AG08396 (cell line): ENCODE measurements at places on chromosomes 12 and 14.

DNA sequence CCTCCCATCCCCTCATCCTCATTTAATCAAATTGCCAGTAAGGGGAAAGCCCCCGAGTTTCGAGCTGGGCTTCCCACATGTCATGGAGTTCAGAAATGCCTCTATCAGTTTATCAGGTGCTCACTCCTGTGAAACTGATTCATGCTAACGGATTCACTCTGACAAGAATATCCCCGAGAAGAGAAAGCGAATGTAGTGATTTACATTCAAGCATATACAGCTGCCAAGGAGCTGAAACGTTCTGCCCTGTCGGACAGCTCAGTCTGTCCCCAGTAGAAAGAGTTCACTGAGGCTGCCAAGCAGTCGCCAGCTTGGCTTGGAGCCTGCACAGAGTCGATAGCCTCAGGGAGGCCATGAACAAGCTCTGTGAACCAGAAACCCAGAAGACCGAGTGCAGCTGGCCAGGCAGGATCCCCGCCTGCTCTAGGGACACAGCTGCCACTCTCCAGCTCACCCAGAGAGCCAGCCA lies 88.4 kb downstream of the TMCC3 start:
- DNase-seq: no peak

DNA sequence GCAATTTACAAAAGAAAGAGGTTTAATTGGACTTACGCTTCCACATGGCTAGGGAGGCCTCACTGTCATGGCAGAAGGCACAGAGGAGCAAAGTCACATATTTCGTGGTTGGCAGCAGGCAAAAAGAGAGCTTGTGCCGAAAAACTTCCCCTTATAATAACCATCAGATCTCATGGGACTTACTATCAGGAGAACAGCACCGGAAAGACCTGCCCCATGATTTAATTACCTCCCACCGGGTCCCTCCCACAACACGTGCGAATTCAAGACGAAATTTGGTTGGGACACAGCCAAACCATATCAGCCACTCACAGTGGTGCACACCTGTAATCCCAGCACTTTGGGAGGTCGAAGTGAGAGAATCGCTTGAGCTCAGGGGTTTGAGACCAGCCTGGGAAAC lies 68.5 kb downstream of the FBXL14 start:
- no peak for DNase-seq

GRCh38 chr12:49518914-49519573 lies 19.8 kb upstream of the KCNH3 start:
- peak; percentile 46 for DNase-seq

DNA sequence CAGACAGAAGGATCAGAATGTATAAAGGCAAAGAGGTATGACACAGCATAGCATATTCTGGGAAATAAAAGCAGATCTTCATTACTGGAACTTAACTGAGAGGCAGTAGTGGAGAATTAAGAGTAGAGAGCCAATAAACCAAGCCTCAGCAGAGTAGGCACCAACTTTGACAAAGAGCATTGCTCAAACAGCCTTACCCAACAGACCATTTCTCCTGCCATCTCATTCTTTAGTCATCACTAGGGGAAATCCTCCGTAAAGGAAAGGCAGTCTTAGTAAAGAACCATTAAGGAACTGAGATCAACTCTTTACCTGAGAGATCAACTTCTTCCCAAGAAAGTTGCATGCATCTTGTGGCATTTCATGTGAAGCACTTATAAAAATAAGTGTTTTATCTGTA lies 36.6 kb downstream of the SENP1 start:
- no peak for DNase-seq

DNA sequence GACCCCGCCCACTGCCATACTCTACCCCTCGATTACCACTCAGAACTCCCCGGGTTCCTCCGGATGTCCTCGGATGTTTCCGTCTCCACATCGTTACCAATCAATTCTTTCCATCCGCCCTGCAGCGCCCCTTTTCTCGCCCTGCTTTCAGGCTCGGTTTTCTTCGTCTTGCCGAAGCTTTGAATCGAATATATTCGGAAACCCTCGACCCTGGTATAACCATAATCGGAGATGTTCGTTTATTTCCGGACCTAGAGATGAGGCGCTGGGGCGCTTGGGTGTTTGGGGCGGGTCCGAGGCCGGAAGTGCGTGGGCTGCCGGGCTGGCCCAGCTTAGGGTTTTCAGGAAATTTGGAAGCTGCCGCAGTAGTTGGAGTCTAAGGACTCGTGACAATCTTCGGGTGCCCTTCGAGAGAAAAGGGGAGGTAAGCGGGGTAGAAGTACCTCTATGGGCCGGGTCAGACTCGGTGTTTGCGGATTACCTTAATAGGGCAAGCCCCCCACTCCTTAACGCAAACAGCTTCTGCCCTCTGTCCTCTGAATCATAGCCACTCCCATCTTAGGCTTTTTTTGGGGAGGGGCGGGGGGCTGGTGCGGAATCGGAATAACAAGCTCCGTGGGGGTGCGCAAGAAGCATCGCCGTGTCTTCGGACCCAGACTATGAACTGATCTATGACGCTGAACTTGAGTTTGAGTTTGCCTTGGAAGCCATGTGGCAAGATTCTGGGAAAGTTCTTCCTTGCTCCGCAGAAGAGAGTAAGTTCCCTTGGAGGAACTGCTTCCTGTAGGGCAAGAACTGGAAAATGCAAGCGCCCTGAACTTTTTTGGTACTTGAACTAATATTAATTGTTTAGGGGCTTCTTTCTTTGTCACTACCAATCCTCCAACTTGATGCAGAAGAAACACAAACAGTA lies at the start of gene C14orf119:
TSS of gene C14orf119 (plus strand) at position 310 of the 913 bp plus-strand sequence. CDS start 2,154 bp downstream, outside the sequence.
- DNase-seq: peak; percentile 98

GRCh38 chr14:68979722-68980451 lies 785 bp upstream of the ACTN1 start:
- peak; percentile 57 for DNase-seq

GRCh38 chr14:94103554-94104150 lies 6.9 kb upstream of the IFI27 start:
- DNase-seq: no peak

DNA sequence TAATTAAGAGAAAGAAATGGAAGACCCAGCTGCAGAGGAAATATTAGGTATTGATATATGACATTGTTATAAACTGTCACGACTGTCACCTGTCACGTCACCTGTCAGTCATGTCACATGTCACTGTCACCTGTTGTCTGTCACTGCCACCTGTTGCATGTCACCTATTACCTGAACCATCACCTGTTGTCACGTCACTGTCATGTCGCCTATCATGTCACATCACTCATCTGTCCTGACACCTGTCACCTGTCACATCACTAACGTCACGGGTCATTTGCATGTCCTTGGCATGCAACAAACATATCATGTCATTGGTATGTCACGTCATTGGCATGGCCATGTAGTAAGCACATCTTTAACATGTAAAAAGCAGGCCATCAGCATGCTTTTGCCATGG lies 26.6 kb upstream of the TESC start:
- DNase-seq: no peak

DNA sequence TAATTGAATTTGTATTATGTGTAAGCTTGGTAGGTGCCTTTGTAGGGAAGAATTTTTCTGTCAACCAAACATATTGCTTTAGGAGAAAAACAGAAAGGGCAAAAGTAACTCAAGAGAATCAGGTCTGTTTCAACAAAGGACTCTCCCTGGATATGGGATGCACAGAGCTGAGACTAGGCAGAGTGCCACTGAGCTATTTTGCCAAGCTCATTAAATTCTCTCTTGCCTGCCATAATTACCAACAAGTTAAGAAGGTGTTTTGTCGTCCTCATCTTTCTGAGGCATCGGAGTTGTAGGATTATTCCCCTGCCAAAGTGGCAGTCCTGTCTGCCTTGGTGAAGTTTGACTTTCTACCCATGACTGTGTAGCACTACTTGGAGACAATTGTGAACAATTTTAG lies 438.9 kb upstream of the SEL1L start:
- DNase-seq: no peak

DNA sequence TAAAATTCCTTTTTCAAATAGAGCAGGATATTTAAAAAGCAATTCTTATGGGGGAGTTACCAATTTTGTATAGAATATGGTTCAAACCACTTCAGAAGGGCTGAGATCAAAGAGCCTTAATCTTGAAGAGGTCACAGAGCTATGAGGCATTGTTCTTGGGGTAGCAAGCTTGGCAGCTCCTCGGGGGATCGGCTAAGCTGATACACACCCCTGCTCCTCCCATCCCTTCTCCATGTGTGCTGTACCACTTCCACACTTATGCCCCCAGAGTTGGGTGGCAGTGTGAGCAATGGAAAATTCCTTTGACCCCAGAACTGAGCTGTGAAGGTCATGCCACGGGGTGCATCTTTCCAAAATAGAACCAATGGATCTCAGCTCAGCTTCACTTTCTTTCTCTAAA lies 15.0 kb upstream of the TMEM30B start:
- DNase-seq: no peak

- no peak for DNase-seq
Observed at GRCh38 chr12:71186571-71187288, 28.9 kb upstream of the TSPAN8 start.

GRCh38 chr12:54658306-54659264 lies 10.4 kb upstream of the DCD start:
- DNase-seq: peak; percentile 65

- DNase-seq: peak; percentile 50
Observed at GRCh38 chr12:95548056-95548538, 3.2 kb downstream of the USP44 start.
